ENCODE measurements at places on chromosomes 3 and 15.

- no peak for DNase-seq
These were observed 354.0 kb upstream of the ROBO2 start for GRCh38 chr3:76685858-76686257.

DNA sequence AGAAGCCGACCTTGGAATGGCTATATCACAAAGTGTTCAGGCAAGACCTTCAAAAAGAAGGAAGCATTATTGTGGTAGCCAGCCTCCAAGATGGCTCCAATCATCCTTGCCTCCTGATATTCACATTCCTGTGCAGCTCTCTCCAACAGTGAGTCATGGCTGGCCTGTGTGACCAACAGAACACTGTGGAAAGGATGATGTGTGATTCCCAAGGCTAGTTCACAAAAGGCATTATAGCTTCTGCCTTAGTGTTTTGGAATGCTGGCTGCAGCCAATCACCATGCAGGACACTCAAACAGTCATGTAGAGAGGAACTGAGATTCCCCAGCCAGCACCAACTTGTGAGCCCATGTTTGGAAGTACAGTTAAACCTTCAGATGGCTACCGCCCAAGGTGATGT, 102.6 kb downstream of the EFL1 start:
- DNase-seq: no peak

- DNase-seq: no peak
These were observed 6.6 kb downstream of the KLF15 start for GRCh38 chr3:126350502-126351085.

DNA sequence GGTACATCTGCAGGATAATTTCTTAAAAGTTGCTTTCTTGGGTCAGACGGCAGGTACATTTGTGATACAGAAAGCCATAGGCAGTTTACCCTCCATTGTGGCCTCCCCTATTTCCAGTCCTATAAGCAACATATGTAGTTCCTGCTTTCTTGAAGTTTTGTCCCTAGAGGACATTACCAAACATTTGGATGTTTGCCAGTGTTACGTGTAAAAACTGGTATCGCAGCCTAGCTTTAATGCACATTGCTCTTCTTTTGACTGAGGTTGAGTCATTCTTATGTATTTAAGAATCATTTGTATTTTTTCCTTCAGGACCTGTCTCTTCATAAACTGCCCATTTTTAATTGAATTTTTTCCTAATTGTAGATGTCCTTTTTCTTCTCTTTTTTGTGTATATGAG, 114.3 kb downstream of the DIPK2A start:
- no peak for DNase-seq

DNA sequence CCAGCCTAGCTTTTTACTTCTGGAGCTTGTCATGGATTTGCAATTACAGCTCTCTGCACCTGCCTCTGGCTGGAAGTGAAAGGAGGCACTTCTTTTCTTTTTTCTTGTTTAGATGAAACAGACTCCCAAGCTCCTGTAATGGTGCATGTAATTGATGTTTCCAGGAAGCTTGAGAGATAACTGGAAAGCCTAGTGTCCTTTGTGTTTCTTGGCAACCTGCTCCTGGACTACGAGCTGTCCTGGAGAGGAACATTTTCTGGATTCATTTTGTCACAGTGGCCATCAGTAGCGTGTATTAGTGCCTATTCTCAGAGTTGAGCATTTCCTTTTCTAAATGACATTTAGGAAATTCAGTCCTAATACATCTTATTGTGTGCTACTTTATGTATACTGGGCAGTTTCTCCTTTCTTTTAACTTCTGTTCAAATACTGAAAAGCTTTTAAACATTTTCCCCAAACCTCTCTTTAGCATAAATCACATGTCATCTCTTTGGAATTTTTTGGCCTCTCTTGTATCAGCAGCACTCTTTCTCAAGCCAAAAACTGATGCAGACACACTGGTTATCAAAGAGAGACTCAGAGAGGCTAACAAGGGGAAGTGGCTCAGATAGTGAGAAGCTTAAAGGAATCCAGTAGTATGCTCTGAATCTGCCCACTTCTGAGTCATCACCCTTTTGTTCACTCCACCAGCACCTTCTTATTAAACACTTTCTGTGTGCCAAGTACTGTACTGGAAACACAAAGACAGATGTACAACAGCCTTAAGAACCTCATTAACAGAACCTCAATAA, 62.6 kb upstream of the SLC2A2 start:
- DNase-seq: no peak

DNA sequence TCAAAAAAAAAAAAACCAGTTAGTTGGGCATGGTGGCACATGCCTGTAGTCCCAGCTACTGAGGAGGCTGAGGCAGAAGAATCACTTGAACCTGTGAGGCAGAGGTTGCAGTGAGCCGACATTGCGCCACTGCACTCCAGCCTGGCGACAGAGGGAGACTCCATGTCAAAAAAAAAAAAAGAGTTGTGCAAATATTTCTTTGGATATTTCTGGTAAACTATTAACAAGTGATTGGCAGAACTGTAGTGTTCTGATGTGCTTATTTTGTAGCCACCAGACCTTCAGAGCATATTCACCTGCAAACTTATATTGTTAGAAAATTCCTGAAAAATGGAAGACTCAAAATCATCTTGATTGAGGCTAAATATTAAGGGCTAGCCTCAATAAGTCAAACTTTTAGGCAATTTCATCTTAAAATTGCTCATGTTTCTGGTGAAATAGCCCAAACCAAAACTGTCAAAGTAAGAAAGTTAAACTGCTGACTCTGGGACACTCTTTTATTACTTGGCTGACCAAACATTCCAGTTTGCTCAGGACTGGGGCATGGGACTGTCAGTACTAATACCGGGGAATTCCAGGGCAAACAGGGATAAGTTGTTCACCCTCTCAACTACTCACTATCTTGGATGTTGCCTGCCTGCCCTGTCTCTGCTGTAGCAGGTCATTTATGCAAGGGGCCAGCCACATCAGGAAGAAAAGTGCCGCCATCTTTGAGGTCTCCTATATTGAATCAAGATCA, 37.0 kb downstream of the ABHD2 start:
- no peak for DNase-seq

- no peak for DNase-seq
These were observed 206.1 kb upstream of the ATP10A start for GRCh38 chr15:26069231-26069641.

- no peak for DNase-seq
These were observed 74.3 kb upstream of the VGLL4 start for GRCh38 chr3:11717768-11718636.

GRCh38 chr3:143240886-143241285, 121.3 kb downstream of the CHST2 start:
- no peak for DNase-seq

DNA sequence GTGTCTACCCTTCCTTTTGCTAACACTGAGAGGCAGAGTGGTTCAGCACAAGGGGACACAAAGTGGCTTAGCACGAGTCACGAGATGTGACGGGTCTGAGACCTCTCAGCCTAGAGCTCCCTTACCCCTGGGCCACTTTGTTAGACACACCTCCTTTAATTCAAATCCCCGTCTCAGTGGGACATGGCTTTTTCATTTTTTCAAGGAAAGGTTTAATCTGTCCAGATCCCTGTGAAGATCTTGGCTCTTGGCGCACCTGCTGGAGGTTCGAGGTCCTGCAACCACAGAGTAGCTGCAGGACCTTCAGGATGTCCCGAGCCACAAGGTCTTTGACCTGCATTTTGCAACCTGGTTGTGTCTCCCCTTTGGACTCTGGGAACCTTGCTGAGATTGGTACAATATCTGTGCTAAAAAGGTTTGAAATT, 52.0 kb downstream of the LPP start:
- no peak for DNase-seq

DNA sequence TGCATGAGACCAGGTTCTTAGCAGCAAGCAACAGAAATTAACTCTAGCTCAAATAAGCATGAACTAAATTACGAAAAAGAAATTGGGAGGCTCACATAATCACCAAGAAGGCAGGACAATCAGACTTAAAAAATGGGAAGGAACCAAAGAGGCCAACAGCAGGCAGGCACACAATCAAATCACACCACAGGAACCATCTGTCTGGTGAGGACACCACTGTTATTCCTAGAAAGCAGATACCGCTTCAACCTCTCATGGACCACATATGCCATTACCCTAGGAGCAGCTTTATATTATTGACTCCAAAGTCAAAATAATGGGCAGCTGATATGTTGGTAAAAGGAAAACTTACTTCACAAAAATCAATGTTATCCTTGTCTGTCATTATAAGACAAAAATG, 51.6 kb downstream of the SUCLG2 start:
- DNase-seq: no peak

GRCh38 chr3:26750263-26750662, 127.7 kb downstream of the LRRC3B start:
- no peak for DNase-seq

DNA sequence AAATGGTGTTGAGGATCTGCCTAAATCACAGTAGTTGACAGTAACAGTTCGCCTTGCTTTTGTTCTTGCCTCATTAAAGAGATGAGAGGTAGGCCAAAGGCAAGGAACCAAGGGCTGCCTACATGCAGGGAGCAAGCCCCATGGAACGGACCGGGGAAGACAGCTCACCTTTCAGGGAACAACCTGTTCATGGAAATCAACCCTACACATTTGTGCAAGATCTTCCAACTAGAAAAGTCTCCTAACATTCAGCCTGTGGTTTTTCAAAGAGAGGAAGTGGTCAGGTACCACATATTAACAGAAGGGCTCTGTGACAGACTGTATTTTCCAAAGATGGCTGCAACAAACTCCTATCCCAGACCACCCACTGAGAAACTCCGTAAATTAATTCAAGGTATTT, 1031.8 kb upstream of the NR2F2 start:
- DNase-seq: no peak

- DNase-seq: no peak
These were observed 403.6 kb downstream of the ERC2 start for GRCh38 chr3:56064684-56065083.

All from bone marrow (tissue), 2 donors.